ENCODE measurements at places on chromosomes 11 and 22.

DNA sequence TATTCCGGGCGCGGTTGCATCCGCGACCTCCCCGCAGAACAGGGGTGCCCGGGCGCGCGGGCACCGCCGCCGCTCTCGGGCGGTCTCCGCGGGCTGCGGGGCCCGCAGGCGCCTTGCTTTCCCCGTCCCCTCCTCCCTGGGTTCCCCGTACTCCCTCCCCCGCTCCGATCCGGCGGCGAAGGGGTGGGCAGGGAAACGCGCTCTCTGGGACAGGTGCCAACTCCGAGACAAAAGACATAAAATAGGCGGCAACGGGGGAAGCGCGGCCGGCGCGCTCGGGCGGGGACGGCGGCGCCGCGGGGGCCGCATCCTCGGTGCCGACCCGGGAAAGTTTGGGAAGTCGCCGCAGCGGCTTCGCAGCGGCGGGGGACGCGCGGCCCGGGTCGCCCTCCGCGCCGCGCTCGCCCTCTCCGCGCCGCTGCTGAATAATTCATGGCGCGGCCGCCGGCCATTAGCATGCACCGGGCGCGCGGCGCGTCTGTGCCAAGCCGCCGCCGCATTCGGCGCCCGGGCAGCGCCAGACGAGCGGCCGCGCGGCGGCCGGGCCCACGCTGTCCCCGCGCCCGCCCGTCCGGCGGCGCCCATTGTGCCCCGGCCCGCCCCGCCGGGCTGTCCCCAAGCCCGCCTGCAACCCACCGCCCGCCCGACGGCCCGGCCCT lies 78.7 kb upstream of the PPARA start:
- DNase-seq = peak; percentile 92

DNA sequence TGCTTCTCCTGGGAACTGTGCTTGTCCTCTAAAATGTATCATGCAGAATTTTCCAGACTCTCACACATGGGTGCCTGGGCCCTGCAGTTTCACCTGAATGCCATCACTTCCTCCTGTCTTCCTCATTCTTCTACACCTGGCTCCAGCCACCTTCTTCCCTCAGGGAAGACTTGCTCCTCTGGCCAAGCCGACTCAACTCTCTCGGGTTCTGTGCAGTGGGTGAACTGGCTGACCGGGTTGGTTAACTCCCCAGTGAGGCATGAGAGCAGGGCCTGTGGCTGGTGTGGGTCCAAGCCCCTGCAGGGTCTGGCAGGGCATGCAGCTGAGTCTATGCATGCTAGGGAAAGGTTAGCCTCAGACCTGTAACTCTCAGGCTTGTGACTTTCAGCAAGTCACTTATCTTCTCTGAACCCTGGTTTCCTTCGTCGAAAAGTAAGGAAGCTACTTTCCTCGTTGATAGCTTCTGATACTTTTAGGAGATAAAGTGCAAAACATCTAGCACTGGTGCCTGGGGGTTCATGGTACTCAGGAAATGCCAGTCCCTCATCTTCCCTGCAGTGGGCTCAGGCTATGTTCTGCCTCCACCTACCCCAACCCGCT lies 11.9 kb downstream of the CD82 start:
- peak; percentile 79 for DNase-seq

DNA sequence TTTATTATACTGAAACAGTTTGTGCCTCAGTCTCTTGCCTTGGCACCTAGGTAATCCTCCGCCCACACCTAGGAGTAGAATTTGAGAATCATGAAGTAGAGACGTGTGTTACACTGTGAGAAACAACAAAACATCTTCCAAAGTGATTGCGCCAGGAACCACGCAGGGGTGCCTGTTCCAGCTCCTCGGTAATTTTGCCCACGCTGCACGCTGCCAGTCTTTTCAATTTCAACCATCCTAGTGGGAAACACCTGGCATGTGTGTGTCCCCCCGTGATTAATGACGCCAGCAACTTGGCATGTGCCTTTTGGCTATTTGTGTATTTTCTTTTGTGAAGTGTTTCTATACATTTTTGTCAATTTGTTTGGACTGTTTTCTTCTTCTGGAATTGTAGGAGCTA lies 919.1 kb downstream of the BRD1 start:
- DNase-seq = no peak

GRCh38 chr11:1403078-1403620 lies 13.4 kb downstream of the BRSK2 start:
- DNase-seq = no peak

DNA sequence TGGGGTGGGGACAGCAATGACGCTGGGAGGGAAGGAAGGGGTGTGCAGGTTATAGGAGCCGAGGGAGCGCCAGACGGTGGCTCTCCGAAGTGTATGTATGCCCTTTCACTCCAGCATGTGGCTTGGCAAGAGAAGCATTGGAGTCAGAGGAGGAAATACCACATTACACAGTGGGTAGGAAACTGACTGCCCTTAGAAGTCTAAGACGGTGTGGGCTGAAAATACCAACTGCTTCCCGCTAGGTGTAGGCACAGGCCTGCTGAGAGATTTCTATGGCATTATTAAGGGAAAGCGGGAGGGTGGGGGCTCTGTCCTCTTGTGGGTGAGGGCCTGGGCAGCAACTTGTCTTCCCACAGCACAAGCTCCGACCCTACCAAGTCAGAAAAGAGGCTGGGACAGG lies 44.7 kb downstream of the CACNG2 start:
- no peak for DNase-seq

Measured in hematopoietic multipotent progenitor cell treated with erythropoietin and hydrocortisone succinate and interleukin-3 and kit ligand, for 8 days (in vitro differentiated cells).